ENCODE measurements at places on chromosomes 12 and 14.

GRCh38 chr12:48979602-48980388 is 1.7 kb downstream of the WNT1 start:
- peak; percentile 45 for DNase-seq

DNA sequence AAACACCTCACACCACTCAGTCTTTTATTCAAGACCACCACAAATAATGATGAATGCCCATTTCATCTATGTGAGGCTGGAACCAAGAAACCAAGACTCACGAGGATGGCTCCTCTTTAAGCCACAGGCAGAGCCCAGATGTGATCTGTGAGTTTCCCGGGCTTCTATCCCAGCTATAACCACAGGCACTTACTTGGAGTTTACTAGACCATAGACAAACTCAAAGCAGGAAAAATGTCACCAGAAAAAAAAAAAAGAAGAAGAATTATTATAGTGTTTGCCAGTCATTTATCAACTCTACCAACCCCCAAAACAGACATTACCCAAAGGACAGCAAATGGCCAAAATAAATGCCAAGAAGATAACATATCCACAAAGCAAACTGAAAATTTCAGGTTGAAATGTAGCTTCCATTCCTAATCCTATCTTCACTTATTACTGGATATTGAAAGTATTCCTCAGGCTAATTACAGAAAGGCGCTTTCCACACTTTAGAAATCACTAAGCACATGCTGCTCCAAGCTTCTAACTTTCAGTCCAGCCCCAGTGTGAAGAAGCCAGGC is 44.7 kb downstream of the ZFYVE1 start:
- no peak for DNase-seq

DNA sequence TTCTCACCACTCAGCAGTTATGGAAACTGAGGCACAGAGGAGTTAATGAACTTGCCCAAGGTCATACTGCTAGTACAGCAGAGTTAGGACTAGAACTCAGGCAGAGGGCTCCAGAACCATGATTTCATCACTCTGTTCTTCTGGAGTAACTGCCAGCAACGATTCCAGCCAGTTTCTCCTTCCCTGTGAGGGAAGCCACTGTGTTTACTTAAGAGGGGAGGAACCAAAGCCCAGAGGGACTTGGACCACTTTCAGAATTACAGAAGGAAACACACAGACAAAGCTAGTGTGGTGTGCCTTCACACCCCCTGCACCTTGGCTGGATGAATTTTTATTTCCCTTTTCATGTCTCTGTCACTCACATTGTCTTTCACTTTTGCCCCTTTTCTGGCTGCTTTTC is 398.2 kb downstream of the DPF3 start:
- DNase-seq = no peak

- no peak for DNase-seq
These were observed 469.1 kb downstream of the PRKD1 start for GRCh38 chr14:29458547-29458946.

GRCh38 chr12:96255077-96255476 is 60.9 kb downstream of the ELK3 start:
- no peak for DNase-seq

GRCh38 chr12:64389154-64389553 is 1.4 kb downstream of the C12orf56 start:
- no peak for DNase-seq

- no peak for DNase-seq
These were observed 80.8 kb downstream of the C14orf132 start for GRCh38 chr14:96119947-96120346.

- DNase-seq = no peak
These were observed 177.8 kb downstream of the KIF26A start for GRCh38 chr14:104316121-104316722.

GRCh38 chr14:52352061-52352491 is 38.0 kb downstream of the PTGER2 start:
- DNase-seq = peak; percentile 11

- no peak for DNase-seq
These were observed 21.5 kb upstream of the OAS1 start for GRCh38 chr12:112885236-112885635.

GRCh38 chr14:75363570-75364227 is 64.1 kb upstream of the JDP2 start:
- DNase-seq = no peak

DNA sequence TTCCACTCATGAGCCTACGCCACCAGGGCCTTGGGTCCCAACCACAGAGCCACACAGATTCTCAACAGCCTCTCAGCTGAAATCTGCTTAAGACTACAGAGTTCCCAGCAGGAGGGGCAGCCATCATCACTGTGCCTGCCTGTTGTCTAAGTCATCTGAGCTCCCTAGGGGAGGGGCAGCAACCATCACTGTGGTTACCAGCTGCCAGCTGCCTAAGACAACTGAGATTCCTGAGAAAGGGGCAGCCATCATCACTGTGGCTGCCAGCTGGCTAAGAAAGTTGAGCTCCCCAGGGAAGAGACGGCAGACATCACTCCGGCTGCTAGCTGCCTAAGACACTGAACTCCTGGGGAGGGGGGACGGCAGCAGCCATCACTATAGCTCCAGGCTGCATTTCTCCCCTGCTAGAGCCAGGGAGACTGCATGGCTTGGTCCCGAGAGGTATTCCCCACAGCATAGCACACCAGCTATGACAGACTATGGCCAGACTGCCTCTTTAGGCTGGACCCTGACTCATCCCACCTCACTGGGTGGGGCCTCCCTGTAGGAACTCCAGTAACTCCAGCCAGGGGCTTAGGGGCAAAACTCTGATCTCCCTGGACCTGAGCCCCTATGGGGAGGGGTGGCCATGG is 37.2 kb upstream of the C14orf132 start:
- no peak for DNase-seq

GRCh38 chr14:74511966-74512830 is 18.6 kb downstream of the ISCA2 start:
- no peak for DNase-seq

GRCh38 chr12:100675432-100675831 is 101.9 kb downstream of the GAS2L3 start:
- no peak for DNase-seq

GRCh38 chr12:49609875-49610154 is 4.4 kb upstream of the FAM186B start:
- DNase-seq = no peak

DNA sequence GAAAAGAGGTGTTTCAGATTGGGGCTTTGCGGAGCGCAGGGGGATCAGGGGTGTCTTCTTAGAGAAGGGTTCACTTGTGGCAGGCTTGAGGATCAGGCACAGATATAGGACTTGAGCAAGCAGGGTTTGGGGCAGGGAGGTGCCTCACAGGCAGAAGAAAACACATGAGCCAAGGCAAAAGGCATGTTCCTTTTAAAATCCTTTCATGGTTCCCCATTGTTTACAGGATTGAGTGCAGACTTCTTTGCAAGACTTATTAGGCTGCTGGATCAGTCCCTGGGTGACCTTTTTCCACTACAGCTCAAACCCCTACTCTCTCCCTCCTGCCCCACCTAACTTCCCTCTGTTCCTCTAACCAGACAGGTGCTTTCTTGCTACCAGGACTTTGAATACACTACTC is 19.7 kb downstream of the HSPB8 start:
- no peak for DNase-seq

- no peak for DNase-seq
These were observed 924.1 kb upstream of the TMEM132C start for GRCh38 chr12:127342861-127343260.

GRCh38 chr12:113921430-113921829 is 44.7 kb downstream of the RBM19 start:
- no peak for DNase-seq

- no peak for DNase-seq
These were observed 9.2 kb upstream of the ALDH2 start for GRCh38 chr12:111757361-111758119.

- DNase-seq = no peak
These were observed 12.2 kb downstream of the AGAP2 start for GRCh38 chr12:57726151-57726883.

DNA sequence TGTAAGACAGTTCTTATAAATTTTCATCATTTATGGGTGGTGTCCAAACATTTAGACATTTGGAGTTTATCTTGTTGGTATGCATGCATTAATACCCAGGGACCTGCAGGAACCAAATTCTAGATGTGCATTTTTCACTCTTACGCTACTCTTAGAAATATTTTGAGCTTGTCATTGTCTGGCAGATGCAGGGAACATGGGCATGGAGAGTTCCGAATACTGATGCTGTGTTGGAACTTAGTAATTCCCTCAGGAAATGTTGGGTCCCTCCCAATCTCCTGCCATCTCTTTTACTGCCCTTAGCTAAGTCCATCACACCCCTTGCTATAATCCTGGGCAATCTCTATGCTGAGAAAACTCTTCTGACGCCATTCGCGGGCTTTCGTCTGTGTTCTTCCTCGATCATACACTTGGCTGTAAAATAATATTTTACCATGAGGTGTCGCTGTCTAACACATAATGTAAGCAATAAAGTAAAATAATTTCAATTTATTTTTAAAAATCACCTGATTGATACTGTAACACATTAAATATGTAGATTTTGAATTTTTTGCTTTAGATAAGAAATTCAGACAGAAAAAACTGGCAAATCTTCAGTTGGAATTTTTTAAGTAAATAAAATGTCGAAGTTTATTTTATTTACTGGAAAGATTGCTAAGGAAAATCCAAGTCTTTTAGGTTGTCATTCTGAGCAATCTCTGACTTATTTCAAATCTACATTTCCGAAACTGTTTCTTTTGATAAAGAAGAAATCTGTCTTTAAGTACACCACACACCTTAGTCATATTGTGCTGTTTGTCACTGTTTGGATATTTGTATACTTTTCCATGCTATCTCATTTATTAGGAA is 304.1 kb upstream of the SSTR1 start:
- no peak for DNase-seq

GRCh38 chr12:71397433-71397954 is 42.1 kb upstream of the LGR5 start:
- no peak for DNase-seq

DNA sequence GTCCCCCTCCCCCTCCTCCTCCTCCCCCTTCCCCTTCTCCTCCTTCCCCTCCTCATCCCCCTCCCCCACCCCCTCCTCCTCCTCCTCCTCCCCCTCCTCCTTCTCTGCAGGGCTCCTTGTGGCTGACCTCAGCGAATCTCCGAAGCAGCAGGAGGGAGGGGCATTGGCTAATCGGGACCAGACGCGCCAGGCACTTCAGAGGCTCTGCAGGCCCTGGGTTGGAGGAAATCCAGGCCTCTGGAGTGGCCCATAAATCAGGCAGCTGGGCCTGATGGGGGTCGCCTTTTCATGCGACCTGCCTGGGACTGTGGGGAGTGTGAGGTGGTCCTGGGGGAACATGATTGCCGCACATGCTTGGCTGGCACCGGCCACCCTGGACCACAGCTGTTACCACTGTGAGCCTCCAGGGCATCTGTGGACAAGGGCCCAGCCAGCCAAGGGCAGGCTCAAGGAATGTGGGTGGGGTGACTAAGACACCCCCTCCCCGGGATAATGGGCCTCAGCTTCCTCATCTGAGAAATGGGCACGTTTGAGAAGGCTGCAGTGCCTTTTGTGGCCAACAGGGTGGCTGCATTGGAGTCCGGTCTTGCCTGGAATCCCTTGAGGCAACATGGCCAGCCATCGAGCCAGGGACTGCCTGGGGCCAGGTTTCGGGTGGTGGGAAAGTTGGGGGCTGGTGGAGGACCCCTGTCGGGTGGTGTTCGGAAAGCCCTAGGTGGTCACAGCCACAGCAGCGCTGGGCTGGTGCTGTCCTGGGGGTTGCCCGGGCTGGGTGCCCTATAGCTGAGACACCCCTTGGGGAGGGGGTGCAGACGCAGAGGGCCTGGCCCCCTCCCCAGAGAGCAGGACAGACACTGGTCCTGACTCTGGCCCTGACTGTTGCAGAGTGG is 12.0 kb downstream of the KIF26A start:
- DNase-seq = no peak

- no peak for DNase-seq
These were observed 175.0 kb downstream of the KIF21A start for GRCh38 chr12:39267886-39268285.

DNA sequence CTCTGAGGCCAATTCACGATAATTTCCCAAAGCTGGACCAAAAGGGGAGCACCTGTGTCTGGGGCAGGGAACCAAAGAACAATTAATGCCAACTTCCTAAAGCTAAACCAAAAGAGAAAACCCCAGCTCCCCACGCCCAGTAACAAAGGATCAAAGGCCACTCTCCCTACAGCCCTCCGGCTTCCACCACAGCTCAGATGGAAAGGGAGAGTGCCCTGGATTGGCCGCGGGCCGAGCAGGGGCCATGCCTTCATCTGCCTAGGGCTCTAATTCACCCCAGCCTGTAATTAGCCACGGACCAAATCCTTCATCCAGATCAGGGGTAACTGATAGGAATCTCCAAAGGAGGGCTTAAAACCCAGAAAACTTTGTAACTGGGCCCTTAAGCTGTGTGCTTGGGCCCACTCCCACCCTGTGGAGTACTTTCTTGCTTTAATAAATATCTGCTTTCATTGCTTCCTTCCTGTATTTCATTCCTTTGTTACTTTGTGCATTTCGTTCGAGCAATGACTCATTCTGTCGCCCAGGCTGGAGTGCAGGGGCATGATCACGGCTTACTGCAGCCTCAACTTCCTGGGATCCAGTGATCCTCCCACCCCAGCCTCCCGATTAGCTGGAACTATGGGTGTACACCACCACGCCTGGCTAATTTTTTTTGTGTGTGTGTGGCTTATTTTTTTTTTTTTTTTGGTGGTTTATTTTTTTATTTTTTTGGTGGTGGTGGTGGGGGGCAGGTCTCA is 65.5 kb upstream of the PPP4R3A start:
- DNase-seq = no peak

GRCh38 chr14:22740020-22740419 is 26.5 kb upstream of the OXA1L start:
- DNase-seq = no peak

DNA sequence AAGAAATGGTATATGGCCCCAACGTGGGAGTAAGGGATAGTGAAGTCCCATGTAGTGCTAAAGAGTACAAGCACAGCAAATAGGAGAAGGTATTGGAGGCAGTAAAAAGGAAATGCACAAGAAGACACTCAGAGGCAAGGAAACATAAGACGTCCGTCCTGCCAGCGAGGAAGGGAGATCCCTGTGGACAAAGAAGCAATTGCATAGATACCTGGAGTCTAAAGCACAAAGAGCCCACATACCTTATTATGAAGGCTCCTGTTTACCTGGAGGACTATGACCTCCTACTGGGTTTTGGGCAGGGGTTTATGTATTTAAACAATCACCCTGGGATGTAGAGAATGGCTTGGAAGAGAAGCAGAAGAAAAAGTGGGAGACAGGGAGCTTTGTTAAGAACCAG is 341.2 kb upstream of the DCN start:
- no peak for DNase-seq

- DNase-seq = no peak
These were observed 24.8 kb downstream of the NUAK1 start for GRCh38 chr12:106113824-106114446.

DNA sequence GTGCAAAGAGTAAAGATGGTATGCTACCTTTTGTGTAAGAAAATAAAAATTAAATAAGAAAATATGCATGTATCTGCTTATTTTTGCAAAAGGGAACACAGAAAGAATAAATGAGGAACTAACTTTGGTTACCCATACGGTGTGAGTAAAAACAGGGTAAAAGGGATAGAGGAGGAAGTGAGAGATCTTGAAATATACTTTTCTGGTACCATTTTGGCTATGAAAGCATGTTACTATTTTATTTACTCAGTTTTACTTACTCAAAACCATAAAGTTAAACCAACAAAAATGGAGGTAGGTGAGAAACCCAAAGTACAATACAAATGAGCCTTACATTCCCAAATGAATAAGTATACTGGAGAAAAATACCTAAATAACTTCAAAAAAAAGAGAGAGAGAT is 122.0 kb upstream of the EGLN3 start:
- DNase-seq = no peak

GRCh38 chr14:76644855-76645518 is 116.3 kb upstream of the VASH1 start:
- no peak for DNase-seq
